ENCODE measurements at places on chromosomes 1 and 21.

DNA sequence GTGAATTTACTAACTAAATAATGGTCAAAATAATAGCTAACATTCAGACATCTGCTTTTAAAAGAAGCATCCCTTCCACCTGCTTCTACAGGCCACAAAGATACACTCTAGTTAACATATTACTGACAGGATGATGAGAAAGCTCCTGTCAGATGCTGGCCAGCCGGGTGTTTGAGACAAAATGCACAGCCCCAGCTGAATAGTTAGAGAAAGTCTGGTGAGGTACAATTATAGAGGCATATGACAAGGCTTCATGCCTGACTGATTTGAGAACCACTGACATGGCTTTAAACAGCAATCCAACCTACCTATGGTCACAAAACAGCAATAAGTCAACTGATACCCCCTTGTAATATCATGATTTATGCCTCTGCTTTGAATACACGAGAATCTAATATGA lies 137.0 kb downstream of the DENND1B start:
- DNase-seq: no peak

GRCh38 chr21:39902986-39903385 lies 35.7 kb downstream of the PCP4 start:
- no peak for DNase-seq

GRCh38 chr1:20552728-20553445 lies 514 bp downstream of the FAM43B start:
- DNase-seq: no peak

DNA sequence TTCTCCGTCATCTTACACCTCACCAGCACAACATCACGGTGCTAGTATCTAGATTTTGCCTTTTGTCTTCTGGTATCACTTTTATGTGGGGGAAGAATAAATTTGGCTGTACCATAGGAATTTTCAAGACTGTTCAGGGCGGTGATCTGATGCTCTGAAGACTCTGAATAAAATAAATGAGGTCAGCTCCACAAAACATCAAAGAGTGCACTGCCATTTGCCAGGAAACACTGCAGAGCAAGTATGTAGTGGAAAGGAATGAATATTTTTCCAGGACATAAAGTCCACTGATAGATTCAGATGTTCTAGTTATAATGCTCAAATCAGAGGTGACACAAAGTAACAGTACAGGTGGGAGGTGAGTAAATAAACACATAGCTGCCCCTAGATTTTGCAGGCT lies 56.3 kb downstream of the ZP4 start:
- peak; percentile 29 for DNase-seq

- DNase-seq: no peak
These were observed 877 bp upstream of the SLX9 start for GRCh38 chr21:44938772-44939531.

- no peak for DNase-seq
These were observed 1.0 kb upstream of the EXO1 start for GRCh38 chr1:241846862-241847539.

GRCh38 chr1:13593511-13594131 lies 10.0 kb downstream of the PDPN start:
- DNase-seq: peak; percentile 71

GRCh38 chr1:218851586-218851985 lies 322.1 kb upstream of the LYPLAL1 start:
- DNase-seq: no peak

DNA sequence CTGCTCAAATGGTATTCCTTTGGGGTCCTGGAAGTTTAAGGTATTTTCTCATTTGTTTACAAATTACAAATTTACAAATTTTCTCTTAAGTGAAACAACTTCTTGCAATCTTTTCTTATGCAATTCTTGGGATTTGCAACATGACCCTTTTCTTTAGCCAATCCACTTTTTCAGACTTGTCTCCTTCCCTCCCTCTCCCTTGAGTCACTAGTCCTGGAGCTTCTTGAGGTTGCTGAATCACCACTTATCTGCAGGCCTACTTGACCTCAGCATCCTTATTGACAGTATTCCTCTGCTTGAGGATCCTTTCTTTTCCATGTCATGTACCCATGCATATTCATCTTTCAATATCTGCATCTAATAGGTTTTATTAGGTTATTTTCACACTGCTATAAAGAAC lies 302.8 kb upstream of the ADAMTS5 start:
- DNase-seq: no peak

DNA sequence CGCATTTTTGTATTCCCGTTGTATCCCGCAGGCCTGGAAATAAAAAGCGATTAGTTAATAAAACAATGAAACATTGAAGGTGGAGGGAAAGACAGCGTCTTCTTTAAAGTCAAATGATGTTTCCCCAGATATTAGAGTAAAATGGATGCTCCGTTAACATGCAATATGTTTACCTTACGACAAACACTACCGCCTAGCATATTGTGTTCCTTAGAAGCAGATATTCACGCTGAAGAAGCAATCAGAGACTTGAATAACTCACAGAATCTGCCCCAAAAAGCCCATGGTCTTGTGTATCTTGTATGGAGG lies 583 bp upstream of the B4GALT3 start:
- DNase-seq: no peak

DNA sequence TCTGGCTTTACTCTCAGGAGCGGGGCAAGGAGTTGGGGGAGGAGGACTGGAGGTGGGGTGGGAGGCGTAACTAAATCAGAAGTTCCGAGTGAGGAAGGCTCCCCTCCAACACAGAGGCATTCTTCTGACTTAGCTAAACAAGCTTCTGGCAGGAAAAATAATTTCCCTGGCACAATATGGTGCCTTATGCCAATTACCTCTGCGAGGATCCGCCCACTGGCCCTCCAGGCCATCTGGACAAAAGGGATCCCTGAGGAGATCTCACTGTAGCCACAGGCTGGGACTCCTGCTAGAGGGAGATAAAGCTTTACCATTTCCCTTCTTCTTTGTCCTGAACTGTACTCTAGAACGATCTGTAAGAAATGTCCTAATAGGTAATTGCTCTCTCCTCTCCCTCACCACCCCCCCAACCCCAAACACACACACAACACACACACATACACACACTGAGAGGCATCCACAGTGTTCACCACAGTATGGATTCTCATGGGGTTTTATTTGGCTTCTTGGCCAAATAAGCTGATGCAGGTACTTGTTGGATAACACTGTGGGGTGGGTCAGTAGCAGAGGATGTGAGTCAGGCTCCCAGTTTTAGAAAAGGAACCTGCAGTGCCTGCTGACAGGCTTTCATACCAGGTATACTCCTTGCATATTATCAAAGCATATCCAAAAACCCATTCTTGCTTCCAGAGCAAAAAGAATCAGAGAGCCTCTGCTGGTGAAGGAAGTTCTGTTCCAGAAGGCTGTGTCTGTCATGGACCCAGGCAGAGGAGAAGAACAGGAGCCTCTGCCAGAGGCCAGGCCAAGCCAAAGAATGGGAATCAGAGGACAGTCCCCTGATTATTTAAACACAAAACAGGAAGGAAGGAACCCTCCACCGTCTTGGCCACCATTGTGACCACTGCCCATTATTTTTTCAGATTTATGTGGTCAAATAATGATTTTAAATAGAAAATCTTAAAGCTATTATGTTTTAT lies 169.1 kb downstream of the C1orf21 start:
- DNase-seq: no peak

DNA sequence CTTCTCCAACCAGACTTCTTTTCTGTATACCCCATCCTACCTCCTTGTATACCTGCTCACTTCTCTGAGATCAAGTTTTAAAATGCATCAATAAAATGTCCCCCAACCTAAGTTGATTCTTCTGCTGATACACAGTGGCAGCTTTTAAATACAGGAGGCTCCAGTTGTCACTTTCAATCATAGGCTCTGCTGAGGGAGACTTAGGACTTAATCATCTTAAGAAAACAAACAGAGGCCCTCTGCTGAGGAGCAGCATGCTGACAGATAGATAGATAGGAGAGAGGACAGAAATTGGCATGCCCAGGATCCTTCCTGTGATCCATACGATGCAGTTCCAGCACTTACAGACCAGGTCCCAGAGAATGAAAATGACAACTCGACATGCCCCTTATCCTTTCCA lies 311.0 kb upstream of the PROX1 start:
- DNase-seq: no peak

GRCh38 chr1:198241553-198241952 lies 84.8 kb downstream of the NEK7 start:
- DNase-seq: no peak

DNA sequence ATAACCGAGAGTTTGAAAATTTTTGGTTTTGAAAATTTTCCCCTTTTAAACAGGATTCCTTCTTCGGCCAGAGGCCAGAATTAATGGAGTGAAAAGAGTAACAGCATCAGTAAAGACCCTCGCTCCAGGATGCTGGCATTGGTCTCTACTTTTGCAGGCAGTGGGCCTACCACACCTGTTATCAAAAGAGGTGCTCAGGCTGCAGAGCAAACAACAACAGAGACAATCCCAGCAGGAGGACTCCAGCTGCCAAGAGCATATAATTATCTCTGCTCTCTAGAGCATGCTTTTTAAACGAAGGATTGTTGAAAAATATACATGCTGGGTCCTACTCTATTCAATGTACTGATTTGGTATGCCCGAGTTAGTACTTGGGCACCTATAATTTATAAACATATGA lies 1048.5 kb downstream of the PLA2G4A start:
- DNase-seq: no peak
